ENCODE measurements at places on chromosomes 7 and 10.

DNA sequence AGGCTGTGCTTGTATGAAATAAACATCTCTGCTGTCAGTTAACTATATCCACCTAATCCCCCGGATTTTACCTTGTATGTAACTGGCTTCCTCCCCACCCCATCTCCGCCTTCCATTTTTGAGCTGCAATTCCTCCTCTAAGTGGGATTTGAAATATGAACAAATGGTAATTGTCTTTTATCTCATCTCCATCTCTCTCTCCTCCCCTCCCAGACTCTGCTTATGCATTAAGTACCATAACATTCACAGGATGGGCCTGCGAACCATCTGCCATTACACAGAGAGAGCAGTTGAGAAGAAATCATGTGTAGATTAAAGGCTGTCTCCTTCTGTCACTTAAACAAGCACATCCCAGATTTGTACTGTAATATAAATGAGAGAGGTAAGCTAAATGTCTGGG is 1169.9 kb downstream of the TYW1 start:
- no peak for DNase-seq

DNA sequence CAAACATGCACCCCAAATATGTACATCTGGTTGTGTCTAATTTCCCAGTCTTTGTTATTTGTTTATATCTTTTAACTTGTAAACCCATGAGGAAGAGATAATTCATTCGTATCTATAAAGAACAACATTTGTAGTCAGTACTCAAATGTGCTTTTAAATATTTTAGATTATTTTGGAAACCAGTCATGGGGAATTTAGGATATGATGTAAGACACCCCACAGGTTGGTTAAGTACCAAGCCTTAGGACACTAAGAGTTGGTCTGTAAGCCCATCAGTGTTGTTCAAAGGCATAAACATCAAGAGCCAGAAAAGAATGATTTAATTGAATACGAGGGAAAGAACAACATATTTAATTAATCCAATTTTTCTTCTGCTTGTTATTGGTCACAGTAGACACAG is 421.1 kb upstream of the SEMA3C start:
- no peak for DNase-seq

DNA sequence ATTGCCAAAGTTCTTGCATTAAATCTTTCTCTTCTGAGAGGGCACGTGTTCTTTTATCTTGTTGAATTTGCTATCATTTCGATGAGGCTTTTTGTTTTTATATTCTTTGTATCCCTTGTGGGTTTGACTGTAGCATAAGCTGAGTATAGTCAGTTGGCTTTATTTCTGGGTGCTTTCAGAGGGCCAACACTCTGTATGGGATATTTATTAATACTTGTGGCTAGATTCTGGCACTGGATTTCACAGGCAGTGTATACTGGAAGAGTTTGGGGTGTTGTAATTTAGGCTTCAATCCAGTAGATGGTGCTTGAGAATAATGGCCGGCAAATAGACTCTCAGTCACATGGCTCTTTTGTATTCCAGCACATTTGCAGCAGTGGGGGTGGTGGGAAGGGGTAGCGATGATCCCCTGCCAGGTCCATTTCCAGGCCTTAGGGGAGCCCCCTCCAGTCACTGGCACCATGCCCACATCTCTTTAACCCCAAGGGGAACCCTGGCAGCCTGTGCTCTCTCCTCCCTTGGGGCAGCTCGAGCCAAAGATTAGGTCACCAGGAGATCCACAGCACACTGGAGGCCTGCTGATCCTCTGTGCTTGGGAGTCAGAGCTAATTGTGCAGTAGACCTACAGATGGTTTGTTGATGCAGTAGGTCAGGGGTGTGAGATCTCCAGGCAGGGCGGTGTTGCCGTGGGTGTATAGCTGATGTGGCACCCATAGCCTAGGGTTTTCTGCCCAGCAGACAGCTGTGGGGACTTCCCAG is 81.8 kb downstream of the PTPN20 start:
- DNase-seq, result peak; percentile 1

DNA sequence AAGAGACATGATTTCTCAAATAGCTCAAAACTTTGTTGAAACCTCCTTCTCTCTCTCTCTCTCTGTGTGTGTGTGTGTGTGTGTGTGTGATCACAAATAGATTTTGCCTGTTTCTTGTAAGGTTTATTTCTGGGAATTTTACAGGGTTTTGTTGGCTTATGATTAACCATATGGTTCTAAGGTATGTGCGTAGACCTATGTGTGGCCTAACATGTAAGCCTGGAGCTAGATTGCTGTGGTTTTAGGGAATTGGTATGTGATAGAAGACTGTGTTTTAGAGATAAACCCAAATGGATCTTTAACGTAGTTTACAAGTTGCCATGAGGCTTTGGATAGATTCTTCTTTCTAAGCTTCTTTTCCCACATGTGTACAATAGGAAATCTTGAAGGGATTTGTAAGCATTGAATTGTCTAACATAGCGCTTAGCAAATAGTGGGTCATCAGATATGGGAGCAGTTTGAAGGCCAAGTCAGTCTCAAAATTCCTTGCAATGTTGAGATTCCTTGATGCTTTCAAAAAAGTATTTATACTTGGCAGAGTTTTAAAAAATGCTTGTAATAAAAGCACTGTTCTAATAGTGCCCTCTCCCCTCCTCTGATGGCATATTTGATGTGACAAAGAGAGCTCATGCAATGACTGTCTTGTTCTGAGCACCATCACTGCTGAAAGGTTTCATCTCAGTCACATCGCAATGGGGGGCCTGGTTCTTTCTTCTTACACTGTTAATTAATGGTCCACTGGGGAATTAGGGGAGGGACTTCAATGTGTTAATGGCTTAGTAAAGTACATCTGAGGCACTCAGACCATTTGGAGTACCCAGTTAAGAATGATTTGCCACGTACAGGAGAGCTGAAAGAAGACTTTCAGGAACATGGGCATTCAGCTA is 118.2 kb downstream of the SNX10 start:
- peak; percentile 34 for DNase-seq

DNA sequence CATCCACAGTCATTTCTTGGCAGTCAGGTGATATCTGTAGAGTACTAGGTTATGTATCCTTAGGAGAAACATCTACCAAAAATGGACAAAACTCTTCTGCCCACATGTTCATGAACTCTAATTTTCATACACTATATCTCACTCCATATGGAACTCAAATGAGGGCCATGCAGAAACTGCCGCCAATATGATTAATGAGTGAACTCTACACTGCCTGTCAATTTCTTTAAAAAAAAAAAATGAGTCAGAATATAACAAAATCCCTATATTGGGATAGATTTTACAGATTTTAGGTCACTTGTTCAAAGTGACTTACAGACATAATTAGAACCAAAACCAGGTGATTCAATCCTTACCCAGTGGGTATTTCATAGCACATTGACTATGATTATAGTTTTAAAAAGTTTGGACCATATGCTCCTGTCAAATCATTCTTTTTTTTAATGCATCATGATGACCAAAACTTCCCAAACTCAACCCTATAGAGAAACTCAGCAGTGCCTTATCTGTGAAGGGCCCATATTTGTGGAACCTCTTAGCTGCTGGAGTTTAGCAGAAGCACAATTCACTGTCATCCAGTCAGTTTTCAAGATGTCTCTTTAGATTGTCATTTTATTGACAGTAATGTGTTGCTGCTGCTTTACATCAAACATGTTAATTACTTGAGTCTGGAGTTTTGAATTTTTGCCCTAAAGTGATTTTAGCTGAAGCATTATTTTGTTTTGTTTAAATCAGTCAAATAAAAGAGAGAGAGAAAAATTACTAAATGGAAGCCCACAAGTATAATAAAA is 11.1 kb downstream of the LRRN3 start:
- no peak for DNase-seq

DNA sequence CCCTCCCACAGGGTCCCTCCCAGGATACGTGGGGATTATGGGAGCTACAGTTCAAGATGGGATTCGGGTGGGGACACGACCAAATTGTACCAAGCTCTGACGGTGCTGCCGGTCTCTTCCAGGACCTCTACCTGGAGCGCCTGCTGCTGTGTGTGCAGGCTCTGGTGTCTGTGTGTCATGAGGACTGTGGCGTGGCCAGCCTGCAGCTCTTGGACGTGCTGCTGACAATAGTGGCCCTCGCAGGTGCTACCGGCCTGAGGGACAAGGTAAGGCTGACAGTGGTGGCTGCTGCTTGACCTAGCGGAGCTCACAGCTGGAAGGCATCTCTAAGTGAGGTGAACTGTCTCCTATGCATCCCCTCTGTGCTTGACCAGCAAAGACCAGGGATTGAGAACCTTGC is 34.5 kb upstream of the PRKAR1B start:
- DNase-seq, result no peak

Measured in NCI-H748 treated with DMSO at 0.1 percent for 48 hours (cell line).